ENCODE measurements at places on chromosomes 4 and X. TPM values are rescaled to one million over a fixed set of nuclear protein-coding genes. Genes with fewer than 3 reads are reported as not detected.

Gene PCDH10
- 19.6 TPM for total RNA-seq

DNA sequence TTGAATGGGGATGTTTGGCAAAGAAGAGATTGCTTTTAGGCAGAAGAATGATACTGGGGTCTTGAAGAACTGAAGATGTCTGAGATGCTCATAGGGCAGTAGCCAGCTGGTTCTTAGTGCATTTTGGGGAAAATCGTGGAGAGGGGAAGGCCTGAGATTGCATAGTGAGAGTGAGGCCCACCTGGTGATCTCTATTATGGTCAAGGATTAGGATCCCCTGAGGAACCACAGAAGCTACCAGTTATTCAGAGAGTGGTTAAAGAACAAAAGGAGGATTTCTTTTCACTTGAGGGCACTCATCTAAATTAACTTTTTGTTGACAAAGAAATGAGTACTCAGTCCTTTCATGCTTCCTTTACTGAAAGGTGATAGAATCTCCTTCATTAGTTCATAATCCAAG lies 271.3 kb upstream of the HAND2 start:
- DNase-seq, result no peak

DNA sequence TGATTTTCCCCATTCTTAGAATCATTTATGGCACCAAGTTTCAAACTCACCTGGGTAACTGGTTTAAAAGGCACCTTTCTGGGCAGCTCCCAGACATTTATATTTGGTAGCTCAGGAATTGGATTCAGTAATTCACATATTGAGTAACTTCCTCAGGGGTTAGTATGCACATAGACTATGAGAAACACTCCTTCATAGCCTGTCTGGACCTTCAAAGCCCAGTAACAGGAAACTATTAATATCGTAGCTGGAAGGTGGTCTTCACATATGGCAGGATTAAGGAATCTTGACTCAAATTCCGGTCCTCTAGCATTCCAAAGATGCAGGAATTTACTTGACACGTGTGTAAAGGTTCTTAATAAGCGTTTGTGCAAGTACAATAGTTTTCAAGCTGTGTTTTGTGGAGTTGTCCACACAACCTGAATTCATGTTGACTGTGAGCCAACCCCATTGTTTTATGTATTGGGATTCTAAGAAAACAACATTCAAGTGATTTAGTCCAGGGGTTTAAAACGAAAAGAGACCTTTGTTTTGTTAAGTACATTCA lies 78.4 kb downstream of the PLS3 start:
- DNase-seq, result no peak

Gene DUX4
- total RNA-seq, result not detected

Gene FAM120C
- total RNA-seq, result 10.9 TPM

GRCh38 chr4:108834835-108835384 lies 72.1 kb upstream of the ETNPPL start:
- no peak for DNase-seq

- no peak for DNase-seq
Observed at GRCh38 chrX:55008571-55009358, 8.6 kb downstream of the APEX2 start.

Data from uterus (tissue), 4 donors.